ENCODE measurements at places on chromosomes 6 and 20.

GRCh38 chr20:62392077-62392418 lies 5.1 kb downstream of the RPS21 start:
- DNase-seq: no peak

DNA sequence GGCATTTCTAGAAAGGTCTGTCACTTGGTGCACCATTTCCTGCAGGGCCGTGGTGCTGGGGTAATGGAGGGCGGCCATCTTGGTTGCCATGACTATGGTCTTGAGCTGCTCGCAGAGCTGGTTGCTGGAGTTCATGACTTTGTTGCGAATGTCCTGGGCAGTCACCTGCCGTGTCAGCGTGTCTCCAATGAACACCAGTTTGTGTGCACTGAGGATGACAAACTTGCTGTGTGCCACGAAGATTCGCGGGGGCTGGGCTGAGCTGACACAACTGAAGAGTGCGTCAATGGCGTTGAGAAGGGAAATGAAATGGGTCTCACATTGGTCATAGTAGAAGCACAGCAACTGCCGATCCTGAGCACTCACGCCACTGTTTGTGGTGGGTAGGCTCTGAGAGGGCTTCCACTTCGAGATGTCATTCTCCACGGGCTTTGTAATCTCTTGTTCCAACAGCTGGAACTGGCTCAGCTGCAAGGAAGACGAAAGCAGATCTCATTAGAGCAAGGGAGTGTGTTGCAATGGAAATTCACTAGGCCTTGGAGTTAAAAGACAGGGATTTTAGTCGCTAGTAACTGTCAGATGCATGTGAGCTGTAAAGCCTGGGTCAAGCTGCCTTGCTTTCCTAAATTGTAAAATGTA lies 47.1 kb downstream of the NEDD9 start:
- DNase-seq: no peak

- no peak for DNase-seq
Measured at GRCh38 chr20:16314320-16314719, 258.9 kb downstream of the KIF16B start.

GRCh38 chr6:11854408-11855165 lies 76.0 kb upstream of the ADTRP start:
- DNase-seq: no peak

DNA sequence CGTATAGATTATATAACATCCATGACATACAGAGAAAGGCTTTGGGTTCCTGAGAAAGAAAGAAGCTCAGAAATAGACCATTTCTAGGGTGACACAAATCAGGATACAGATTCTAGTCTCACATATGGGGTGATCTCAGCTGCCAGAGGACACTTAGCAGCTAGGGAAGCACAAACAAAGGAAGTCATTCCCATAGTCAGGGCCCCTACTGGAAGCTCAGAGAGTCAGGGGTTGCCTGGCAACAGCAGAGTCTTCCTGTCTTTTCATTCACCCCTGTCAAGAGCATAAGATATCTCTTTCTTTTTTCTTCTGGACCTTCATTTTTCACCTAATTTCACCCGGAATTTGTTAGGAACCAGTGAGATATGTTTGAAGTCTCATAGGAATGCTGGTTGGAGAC lies 81.9 kb upstream of the IYD start:
- no peak for DNase-seq

Measured in SK-N-SH (cell line).